ENCODE measurements at places on chromosomes 4 and X. TPM values are rescaled to one million over a fixed set of nuclear protein-coding genes. Genes with fewer than 3 reads are reported as not detected.

The DOK7 gene
- total RNA-seq: 1.0 TPM

The C4orf51 gene
- not detected for total RNA-seq

The SMIM10L2A gene
- 3.8 TPM for total RNA-seq

The NDP gene
- total RNA-seq: not detected

The ARSJ gene
- total RNA-seq: 29.0 TPM

DNA sequence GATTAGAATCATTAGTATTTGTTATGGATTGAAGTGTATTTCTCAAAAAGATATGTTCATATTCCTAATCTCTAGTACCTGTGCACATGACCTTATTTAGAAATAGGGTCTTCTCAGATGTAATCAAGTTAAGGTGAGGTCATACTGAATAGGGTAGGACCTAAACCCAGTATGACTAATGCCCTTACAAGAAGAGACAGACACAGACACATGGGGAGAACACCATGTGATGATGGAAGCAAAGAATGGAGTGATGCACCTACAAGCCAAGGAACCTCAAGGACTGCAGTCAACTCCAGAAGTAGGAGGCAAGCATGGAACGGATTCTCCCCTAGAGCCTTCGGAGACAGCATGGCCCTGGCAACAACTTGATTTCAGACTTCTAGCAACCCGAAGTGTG, 31.4 kb downstream of the OTUD4 start:
- DNase-seq: no peak

- no peak for DNase-seq
These were observed 260.6 kb upstream of the EMCN start for GRCh38 chr4:100778431-100778830.

- DNase-seq: no peak
These were observed 8.5 kb upstream of the BMP3 start for GRCh38 chr4:81021981-81022380.

- peak; percentile 91 for DNase-seq
These were observed 98.9 kb downstream of the TLL1 start for GRCh38 chr4:165971933-165972332.

- DNase-seq: no peak
These were observed 138.9 kb upstream of the IL1RAPL2 start for GRCh38 chrX:104427073-104427472.

DNA sequence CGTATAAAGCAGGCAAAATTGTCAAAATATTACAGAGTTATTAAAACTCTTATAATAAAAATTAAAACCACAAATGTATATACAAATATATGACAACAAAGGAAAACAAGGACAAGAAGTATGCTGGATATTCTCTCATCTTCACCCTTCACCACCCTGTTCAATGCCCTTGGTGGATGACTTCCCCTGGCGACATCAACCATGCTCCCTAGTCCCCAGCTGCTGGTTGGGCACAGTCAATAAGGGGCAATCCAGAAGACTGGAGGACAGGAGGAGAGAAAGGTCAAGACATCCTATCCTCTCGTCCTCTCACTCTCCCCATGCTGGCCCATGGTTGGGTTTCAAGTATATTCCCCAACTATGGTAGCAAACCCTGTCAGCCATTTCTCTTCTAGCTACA, 71.2 kb downstream of the CXCL13 start:
- no peak for DNase-seq

- no peak for DNase-seq
These were observed 266.7 kb downstream of the INPP4B start for GRCh38 chr4:142579443-142579842.

- DNase-seq: no peak
These were observed 178.4 kb downstream of the ANKRD50 start for GRCh38 chr4:124534131-124534530.

GRCh38 chr4:123398853-123399626, 2.4 kb downstream of the SPRY1 start:
- peak; percentile 66 for DNase-seq

GRCh38 chr4:37852376-37852775, 25.9 kb downstream of the PGM2 start:
- DNase-seq: no peak
